ENCODE measurements at places on chromosomes 16 and 17.

- no peak for DNase-seq
Observed at GRCh38 chr16:84498223-84498610, 6.2 kb downstream of the MEAK7 start.

DNA sequence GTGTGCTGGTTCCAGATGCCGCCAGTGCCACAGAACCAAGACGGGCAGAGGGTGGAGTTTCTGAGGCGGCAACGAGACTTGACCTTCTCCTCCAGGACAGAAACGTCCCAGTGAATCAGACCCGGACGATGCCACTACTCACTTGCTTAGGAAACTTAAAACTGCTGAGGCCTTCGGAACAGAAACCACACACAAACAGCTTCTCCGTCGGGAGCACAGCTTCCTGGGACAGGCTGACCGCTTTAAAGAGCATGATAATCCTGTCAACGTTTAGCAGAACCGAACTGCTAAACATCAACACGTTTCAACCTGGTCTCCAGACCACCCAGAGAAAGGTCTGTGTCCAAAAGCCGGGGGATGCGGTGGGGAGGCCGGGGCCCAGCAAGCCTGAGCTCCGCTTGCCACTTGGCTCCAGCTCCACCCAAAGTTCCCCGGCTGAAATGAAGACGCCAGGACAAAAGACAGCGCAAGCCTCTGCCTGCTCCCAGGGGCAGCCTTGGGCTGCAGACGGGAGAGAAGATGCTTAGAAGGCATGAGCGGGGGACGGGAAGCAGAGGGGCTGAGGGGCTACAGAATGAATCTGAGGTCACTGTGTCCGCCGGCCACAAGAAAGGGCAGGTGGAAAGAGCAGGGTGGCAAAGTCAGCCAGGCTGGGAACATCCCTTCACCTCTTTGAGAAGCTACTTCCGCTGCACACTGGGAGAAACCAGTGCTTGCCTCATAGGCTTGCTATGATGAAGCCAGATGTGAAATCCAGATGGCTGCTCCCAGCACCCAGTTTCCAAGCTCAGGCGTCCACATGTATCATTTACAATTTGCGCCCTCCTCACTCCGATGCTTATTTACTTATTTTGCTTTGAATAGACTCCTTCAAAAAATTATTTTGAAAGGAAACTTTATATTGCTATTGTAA is 69.0 kb downstream of the MRM3 start:
- no peak for DNase-seq

DNA sequence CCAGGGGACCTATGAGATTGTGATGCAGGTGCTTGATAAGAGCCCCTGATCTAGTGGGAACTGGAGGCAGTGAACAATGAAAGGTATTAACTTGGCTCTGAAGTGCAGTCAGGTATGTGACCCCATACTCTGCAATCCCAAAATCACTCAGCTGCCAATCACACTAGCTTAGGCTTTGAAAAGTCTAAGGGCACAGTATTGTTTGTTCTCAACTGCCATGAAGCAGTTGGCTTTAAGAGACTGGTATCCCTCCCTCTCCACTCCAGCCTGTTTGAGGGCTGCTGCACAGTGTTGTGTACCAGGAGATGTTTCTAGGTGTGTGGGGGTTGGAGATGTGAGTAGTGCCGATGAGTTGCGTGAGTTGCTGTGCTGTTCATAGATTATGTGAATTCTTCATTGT is 2.4 kb downstream of the YPEL2 start:
- no peak for DNase-seq

DNA sequence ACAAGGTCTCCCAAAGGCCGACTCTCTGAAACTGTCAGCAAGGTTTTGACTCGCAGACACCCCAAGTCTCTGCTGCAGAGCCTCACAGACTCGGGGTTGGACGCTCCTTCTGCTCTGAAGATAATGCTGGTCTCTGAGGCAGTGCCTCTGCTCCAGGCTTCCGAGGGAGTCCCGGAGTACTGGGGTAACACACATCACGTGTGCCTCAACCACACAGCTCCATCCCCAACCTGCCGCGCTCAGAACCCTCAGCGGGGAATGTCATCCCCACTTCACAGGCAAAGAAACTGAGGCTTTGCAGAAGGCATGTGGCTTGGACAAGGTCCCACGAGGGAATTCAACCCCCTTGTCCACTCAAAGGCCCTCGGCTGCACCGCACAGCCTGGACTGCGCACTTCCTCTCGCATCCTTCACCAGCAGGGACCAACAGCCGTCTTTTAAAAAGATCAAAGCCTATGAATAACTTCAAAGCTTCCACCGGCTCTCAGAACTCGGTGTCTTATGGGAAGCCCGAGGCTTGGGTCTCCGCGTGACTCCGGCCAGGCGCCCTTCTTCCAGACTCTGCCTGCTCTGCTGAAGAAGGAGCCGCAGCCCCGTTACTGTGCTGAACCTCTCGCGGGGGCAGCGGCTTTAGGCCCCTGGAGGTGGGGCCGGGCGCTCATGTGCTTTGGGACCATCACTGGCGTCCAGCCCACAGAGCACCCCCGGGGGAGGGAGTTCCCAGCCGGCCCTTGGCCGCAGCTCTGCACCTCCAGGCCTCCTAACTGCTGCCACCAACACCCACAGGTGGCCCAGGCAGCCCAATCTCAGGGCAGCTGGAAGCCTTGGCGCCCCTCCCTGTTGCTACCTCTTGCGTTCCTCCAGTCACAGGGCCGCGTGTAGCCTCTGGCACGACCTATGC is 2.2 kb downstream of the TMEM204 start:
- no peak for DNase-seq

GRCh38 chr17:74814453-74814852 is 38.3 kb upstream of the NAT9 start:
- no peak for DNase-seq
